ENCODE measurements at places on chromosomes 7 and 10.

- no peak for DNase-seq
Measured at GRCh38 chr10:70053218-70053840, 683 bp downstream of the MACROH2A2 start.

GRCh38 chr10:110324805-110325280 is 20.1 kb upstream of the SMNDC1 start:
- no peak for DNase-seq

DNA sequence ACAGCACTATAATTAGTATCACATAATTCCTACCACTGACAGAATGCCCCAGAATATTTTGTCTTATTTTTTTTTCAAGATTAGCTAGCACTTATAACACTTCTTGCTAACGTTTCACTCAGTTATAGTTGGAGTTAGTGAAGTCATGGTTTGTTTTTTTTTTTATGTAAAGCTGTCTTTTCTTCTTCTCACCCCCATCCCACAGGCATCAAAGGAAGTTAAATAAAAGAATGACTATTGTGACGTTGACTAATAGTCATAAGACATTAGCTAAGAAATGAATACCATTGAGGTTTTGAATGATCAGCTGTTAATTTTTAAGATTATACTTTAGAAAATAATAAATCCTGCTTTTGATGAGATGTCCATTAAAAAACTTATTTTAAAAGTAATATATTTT is 498.3 kb downstream of the GFRA1 start:
- DNase-seq, result no peak

- DNase-seq, result no peak
Measured at GRCh38 chr10:73771722-73772280, 10.0 kb upstream of the CHCHD1 start.

DNA sequence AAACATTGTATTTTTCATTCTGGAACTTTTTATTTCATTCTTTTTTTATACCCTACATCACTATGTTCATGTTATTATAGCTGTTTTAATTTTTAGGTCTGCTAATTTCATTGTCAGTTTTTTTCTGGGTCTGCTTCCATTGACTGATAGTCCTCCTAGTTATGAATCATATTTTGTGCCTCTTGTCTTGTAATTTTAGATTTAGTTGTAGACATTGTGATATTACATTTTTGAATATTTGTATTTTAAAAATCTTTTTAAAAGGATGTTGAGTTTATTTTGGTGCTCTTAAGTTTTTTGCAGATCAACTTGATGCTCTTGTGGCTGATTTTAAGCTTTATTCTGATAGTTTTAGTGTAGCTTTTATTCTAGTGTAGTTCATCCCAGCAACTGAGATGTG is 57.6 kb downstream of the BTRC start:
- no peak for DNase-seq

DNA sequence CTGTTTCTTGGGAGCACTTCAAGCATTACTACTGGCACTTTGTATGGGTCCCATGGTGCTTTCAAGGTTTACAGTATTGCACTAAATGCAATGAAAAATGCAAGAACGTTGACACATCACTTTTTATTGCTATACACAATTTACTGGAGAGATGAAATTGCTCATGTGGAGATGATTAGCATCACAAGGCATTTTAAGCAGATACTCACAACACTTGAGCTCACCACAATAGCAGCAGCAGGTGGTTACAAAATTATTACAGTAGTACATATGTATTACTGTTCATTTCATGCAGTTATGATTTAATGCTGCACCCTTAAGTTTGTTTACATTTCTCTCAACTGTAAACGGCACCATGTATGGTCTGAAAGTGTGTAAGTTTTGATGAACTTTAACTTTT is 537.7 kb downstream of the GRM8 start:
- DNase-seq, result no peak

GRCh38 chr7:116810267-116811116 is 51.9 kb upstream of the CAPZA2 start:
- peak; percentile 45 for DNase-seq

- peak; percentile 80 for DNase-seq
Measured at GRCh38 chr10:112811741-112812551, 138.1 kb upstream of the TCF7L2 start.

GRCh38 chr10:106679314-106679713 is 485.2 kb downstream of the SORCS1 start:
- DNase-seq, result no peak

GRCh38 chr10:58281092-58281752 is 12.3 kb downstream of the CISD1 start:
- DNase-seq, result no peak

GRCh38 chr10:86298501-86299001 is 68.0 kb downstream of the GRID1 start:
- no peak for DNase-seq

- no peak for DNase-seq
Measured at GRCh38 chr10:5411941-5412276, 448 bp upstream of the NET1 start.

DNA sequence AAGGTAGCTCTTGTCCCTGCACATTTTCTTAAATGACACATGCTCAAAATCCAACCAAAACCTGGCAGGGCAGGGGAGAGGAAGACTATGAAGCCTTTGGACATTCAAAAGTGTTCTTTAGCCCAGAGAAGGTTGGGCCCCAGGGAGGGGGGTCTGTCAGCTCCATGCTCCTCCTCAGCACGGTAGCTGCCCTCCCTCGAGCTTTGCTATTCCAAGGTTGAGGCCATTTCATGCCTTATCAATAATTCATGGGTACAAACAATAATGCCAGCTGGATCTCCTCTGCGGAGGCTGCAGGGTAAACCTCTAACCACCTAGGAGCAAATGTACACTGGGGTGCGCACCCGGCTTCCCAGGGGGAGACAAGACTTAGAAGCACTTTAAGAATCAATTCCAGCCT is 61.5 kb downstream of the SLIT1 start:
- peak; percentile 80 for DNase-seq

DNA sequence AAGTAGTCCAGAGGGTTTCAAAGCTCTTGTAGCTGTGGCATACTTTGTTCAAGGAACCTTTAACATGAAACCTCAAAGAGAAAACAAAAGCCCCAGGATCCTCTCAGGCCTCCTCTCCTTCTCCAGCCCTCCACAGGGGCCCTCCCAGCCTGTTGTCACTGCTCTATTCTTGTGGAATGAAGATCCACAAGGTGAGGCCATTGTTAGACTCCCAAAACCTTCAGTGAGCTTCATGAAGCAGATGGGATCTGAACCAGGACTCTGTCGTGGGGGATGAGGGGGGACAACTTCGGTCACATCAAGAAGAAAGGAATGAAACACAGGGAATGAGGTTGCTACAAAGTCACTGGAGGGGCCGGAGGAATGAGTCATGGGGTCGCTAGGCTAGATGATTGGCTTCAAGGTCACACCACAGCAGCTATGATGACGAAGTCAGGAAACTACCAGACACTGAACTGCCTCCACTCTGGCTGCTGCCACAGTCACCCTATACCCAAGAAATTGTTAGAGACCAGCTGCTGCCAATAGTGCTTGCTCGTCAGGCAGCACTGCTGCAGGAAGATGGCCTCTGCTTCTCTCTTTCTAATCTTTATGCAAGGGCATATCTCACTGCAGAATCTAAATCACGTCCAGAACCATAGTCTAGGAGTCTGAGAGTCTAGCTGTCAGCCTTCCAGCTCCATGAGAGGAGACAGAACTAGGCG is 208.8 kb downstream of the HIBADH start:
- DNase-seq, result no peak

DNA sequence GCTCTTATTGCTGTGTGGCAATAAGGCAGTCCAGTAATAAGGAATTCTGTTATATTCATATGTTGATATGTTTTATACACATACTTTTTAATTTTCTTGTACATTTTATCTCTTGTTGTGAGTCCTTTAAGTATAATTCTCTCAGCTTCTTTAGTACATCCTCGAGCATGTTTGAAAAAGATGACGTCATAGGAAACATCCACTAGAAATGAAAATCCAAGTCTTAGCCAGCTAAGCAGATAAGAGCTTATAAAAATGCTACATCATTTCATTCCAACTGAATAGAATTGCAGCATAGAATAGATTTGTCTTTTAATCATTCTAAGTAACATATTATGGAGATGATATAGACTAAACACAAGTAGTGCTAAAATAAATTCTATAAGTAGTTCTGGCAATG is 283.7 kb upstream of the FZD1 start:
- no peak for DNase-seq

DNA sequence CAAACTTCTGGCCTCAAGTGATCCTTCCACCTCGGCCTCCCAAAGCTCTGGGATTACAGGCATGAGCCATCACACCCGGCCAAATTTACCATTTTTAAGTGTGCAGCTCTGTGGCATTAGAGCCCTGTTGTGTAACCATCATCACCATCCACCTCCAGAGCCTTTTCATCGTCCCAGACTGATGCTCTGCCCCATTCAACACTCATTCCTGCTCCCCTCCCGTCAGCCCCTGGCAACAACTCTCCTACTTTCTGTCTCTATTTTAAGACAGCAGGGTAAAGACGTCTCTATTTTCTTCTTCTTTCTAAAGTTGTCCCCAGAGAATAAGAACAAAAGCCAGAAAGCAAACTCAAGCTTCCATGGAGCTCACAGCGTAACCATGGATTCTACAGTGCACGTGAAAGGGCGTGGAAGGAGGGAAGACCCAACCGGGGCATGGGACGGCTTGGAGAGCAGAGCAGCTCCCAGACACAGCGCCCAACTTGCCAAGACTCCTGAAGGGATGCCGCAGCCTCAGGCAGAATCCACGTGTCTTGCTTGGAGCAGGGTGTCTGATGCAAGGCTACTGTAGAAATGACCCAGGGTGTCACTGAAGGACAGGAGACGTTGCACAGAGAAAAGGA is 42.7 kb upstream of the PITRM1 start:
- no peak for DNase-seq

- no peak for DNase-seq
Measured at GRCh38 chr10:68647672-68648341, 73.2 kb upstream of the CCAR1 start.

- DNase-seq, result no peak
Measured at GRCh38 chr7:142581341-142581740, 167.9 kb upstream of the PRSS1 start.

DNA sequence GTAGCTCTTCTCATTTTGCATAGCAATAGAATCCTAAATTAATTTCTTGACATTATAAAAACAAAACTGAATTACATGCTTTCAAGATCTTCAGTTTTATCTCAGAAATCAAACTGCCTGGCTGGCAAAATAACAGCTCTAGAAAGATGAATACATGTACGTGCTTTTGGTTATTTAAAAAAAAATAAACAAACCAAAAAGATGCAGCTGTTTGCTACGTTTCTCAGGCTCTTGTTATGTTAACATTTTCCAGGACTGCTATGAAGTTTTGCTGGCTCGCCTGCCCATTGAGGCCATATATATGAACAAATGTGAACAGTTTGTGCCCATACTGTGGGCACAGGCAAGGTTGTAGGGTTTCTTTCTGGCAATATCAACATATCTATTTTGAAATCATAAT is 86.6 kb downstream of the ODAD2 start:
- DNase-seq, result no peak

GRCh38 chr7:17071866-17072265 is 190.1 kb upstream of the AGR3 start:
- no peak for DNase-seq

DNA sequence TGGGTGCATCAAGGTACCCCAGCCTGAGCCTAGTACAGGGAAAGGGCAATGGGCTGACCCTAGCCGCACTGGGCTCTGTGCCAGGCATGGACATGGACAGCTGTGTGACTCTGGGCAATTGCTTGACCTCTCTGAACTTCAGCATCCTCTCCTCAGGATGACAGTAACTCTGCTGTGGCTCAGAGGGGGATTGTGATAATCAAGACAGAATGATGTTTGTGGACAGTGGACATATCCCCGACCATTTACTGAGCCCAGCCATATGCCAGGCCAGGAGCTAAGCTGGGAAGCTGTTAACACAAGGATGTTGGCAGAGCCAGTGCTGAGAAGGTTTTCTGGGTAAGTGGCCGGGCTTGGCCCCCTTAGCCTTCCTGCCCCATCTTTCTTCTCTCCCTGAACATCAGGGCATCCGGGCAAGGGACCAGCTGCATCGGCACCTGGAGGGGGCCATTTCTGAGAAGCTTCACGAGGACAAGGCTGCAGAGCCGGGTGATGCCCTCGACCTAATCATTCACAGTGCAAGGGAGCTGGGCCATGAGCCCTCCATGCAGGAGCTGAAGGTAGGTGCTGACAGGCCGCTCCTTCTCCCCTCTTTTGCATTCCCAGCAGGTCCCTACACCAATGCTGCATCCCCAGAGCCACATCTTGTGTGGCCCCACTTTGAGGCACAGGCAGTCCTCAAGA is 3.5 kb downstream of the CYP26C1 start:
- no peak for DNase-seq

DNA sequence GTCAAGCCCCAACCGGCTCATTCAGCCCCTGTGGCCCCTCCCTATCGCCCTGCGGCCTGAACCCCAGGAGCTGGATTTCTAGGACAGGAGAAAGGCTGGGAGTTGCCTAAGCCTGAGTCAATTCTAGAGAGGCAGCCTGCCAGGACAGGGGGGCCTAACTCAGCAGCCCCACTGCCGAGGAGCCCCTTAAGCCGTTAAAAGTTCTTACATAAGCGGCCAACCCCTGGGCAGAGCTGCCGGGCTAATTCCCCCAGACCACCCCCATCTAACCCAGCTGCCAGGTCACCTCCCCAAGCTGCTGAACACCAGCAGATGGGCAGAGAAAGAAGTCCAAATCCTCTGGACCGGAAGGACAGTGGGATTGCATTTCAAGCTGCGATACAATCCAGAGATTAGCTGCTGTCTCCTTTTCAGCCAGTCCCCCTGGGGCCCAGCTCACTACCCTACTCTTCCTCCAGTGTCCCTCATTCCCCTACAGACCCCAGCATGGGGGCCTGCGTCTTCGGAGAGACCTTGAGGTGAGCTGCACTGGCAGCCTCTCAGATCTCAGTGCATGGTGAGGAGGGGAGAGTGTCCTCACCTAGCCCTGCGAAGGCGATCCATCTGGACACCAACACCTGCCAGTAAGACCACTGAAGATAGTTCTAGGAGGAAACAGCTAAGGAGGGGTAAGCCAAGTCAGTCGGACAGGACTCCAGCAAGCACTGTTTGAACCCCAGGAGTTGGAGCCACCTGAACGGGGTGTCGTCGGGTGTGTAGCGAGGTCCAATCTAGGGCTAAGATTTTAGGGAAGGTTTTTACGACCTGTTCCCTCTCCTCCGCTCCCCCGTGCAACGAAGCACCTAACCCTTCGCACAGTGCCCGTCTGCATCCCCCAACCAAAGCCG is 830 bp downstream of the IMPDH1 start:
- DNase-seq, result peak; percentile 76

DNA sequence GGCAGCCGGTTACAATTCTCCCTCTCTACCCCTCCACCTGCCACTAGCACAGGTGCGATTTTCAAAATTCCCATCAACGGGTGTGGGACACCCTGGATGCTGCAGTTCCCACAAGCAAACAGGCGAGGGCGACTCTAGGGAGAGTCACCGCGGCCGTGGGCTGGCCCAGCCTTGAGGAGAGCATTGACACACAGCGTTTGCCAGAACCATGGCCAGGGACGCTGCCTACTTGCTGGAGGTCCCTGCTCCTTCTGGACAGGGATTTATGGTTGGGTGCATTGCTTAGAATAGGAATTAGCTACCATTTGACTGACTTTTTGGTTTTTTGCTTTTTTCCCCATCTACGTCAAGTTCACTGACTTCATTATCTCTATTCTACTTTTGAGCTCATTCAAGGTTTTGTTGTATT is 19.0 kb upstream of the CLDN4 start:
- peak; percentile 57 for DNase-seq

GRCh38 chr10:74096777-74097176 is 53.9 kb downstream of the AP3M1 start:
- no peak for DNase-seq

Measured in eye (tissue), 1 donor.